Caki2 (cell line): ENCODE measurements at places on chromosomes 2 and 18. TPM values are rescaled to one million over a fixed set of nuclear protein-coding genes. Genes with fewer than 3 reads are reported as not detected.

- DNase-seq = no peak
These were observed 9.3 kb upstream of the SNORC start for GRCh38 chr2:232860593-232861241.

GRCh38 chr2:168560817-168561499 lies 104.9 kb downstream of the CERS6 start:
- no peak for DNase-seq

Gene MBD2
- total RNA-seq = 19.5 and 24.1 TPM in 2 replicates

DNA sequence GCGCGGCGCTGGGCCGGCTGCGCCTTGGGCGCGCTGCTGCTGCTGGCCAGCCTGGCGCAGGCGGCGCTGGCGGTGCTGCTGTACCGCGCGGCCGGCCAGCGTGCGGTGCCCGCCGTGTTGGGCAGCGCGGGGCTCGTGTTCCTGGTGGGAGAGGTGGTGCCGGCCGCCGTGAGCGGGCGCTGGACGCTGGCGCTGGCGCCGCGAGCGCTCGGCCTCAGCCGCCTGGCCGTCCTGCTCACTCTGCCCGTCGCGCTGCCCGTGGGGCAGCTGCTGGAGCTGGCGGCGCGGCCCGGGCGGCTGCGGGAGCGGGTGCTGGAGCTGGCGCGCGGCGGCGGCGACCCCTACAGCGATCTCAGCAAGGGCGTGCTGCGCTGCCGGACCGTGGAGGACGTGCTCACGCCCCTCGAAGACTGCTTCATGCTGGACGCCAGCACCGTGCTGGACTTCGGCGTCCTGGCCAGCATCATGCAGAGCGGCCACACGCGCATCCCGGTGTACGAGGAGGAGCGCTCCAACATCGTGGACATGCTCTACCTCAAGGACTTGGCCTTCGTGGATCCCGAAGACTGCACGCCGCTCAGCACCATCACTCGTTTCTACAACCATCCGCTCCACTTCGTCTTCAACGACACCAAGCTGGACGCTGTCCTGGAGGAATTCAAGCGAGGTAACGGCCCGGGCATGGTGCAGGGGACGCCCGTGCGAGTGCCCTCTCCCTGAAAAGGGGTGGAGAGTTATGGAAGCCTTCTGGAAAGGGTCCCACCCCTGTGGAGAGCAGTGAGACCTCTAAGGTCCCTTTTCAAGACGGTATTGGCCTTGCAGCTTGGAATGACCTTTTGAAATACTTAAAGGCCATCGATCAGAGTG lies 1.0 kb downstream of the CNNM3 start:
- peak; percentile 30 for DNase-seq

Gene HOXD10
- total RNA-seq = 4.3 and 8.8 TPM in 2 replicates

DNA sequence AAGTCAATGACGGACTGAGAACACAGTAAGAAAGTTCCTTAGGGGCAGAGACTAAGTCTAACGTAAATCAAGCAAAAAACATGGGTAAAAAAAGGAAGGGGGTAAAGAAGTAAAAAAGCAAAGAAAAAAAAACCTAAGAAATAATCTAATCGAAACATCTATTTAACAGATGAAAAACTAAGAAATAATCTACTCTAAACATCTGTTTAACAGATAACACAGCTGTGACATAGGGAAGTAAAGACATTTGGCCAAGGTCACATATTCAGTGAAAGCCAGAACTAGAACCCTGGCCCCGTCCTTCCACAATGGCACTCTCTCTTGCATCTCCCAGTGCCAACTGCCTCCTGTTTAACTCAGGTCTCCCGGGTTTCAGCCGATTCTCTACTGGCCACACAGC lies 48.1 kb downstream of the PSD4 start:
- DNase-seq = no peak

Gene TEX44
- not detected in 2 replicates for total RNA-seq

Gene G6PC2
- not detected in 2 replicates for total RNA-seq

DNA sequence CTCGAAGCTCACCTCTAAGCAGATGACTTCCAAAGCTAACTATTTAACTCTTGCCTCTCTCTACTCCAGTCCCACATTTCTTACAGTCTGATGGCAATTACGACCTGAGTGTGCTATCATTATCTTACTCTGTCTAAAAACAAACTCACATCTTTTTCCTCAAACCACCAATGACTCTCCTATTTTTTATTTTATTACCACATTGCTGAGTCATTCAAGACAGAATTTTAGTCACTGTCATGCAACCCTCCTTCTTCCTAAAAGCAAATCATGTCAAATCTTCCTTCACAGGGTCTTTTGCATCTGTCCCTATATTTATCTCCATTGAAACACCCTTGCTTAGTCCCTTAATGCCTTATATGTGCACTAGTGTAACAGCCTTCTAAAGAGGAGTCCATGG lies 34.6 kb upstream of the C2orf15 start:
- peak; percentile 8 for DNase-seq

- no peak for DNase-seq
These were observed 12.4 kb upstream of the TAF1B start for GRCh38 chr2:9830685-9831410.

Gene EHBP1
- total RNA-seq = 30.1 and 31.6 TPM in 2 replicates

GRCh38 chr2:236499691-236500578 lies 69.7 kb upstream of the ACKR3 start:
- DNase-seq = no peak

Gene RESP18
- not detected in 2 replicates for total RNA-seq

DNA sequence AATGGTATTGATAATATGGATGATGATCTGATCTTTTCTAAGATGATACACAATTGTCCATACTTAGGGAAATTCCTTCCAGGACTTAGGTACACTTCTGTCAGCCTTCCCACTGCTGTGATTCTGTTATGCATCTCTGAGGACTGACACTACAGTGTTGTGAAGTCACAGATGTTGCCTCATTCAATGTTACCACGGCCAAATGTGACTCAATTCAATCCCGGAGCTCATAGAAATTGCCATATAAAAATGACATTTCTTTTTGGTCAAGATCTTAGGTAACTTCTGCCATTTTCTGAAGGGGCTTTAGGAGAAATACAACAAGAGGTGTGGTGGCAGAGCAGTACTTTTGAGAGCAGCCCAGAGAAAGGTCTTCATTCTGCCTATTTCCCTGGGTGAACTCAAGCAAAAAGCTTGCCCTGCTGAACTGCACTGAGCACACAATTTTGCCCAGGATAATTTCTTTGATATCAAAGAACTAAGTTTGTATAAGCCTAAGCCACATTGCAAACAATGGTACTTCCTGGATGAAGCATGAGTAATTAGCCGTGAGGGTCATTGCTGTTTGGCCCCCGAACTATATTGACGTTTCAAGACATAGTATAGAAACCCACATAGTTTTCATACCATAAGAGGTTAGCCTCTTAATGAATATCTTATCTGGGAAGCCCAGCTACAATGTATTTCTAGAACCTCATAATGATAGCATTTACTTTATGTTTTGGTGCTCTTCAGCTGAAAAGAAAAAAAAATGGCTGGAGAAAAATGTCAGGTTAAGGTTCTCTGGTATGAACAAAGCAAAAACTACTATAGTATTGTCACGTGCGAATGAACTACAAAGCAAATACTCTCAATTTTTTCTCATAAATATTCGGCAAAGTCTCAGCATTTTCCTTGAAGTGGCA lies 437.4 kb downstream of the MEIS1 start:
- DNase-seq = no peak

DNA sequence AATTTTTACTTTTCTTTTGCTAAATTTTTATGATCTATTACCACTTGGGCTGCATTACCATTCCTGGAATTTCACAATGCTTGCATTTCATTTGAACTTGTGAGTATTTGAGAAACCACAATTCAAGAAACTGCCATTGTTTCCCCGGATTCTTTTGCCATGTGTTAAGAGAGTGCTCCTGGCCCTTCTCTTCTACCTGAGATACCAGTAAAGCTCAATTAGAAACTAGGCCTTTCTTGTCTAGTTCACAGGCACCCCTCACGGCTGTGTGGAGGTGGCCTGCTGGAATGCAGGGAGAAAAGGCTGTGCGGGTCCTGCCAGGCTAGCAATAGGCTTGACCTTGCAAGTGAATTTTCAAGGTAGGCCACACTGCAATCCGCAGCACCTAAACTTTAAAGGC lies 40.8 kb downstream of the ZEB2 start:
- no peak for DNase-seq

GRCh38 chr18:27769152-27769551 lies 407.8 kb downstream of the CDH2 start:
- DNase-seq = no peak

GRCh38 chr2:240796543-240797499 lies 23.2 kb downstream of the KIF1A start:
- DNase-seq = no peak

DNA sequence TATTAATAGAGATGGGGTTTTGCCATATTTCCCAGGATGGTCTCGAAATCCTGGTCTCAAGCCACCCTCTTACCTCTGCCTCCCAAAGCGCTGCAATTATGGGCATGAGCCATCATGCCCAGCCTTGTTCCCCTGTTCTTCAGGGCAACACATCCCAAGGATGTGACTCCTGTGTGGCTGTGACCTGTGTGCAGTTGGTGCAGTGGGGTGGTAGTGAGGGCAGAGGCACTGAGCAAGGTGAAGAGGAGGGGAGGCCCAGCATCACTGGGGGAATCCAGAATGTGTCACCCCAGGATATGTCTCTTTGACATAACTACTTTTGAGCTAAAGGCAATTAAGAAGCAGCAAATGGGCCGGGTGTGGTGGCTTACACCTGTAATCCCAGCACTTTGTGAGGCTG lies 23.4 kb downstream of the CENPA start:
- no peak for DNase-seq
